HFF-Myc (cell line): ENCODE measurements at places on chromosomes 6 and 20.

DNA sequence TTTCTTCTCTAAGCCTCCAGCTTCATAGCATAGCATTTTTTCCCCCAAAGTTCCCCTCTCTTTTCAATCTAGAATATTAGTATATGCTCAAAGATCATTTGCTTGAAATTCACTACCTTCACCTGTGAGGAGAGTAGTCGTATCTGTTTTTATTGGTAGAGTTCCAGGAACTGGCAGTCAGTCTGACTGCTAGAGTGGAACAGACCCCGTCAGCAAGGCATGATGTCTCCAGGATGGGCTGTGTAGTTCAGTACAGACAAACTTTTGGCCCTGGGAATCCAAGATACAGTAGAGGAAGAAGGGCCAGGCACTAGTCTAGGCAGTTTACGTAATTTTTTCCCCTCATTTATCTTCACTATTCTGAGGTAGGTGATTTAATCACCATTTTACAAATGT is 29.1 kb downstream of the RALY start:
- no peak for DNase-seq

DNA sequence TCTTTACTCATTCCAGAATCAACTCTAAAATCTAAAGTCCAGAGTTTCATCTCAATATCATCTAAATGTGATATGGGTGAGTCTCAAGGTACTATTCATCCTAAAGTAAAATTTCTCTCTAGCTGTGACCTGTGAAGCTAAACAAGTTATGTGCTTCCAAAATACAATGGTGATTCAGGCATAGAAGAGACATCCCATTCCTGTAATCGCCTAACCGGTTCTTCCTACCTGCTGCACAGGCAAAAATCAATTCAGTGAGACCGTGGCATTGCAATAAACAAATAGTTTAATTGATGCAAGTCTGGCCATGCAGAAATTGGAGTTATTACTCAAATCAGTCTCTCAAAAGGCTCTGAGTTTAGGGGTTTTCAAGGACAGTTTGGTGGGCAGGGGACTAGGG is 232.8 kb downstream of the UBE3D start:
- DNase-seq = no peak

DNA sequence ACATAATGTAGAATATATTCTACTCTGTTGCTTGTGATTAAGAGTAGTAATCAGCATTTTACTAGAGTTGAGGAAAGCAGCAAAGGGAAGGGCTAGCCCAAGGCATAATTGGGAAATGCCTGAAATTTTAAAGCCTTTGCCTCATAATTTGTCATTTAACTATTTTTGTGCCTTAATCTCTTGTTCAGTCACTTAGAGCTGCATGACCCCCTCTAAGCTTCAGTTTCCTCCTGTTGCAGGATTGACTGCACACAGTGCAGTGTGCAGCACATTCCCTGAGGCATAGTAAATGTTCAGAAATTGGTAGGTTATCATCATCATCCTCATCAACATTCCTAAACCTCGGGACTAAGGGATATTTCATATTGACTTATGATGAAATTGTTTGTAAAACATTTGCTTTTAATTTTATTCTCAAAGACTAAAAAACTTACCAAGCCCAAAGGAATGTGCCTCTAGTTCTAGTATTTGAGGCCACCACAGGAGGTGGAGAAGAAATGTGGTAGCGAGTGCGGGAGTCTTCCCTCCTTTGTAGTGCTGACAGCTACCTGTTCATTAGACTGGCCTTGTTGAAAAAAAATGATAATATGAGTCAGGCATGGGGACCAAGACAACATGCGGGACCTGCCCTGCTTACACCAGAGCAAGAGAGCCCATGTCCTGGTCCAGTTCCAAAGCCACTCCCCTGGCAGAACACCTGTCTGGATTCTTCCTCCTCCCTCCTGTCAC is 14.8 kb upstream of the TENT5A start:
- no peak for DNase-seq

DNA sequence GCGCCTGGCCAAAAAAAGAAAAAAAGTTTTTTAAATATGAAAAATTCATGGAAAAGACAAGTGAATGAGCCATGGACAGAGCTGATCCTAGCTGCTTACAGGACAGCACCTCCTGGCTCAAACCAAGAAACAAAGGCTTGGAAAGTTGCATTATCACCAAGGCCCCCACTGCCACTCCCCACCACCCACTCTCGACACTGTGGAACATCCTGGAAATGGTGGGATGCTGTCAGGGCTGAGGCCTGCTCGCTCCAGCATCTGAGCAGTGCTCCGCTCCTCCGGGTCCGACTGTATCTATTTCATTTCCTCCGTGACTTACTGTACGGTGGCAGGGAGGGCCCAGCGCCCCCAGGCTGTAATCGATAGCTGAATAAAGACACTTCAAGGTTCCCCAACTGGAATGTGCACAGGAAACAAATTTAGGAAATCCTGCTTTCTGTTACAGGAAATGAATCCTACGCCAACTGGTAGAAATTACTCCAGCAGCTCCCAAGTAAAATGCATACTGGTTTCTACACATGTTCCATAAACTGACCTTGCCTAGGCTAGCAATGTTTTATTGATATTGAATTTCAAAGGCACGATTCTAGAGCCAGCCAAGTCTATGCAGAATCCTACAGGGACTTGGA is 109.5 kb upstream of the NFATC2 start:
- DNase-seq = no peak

- DNase-seq = no peak
Observed at GRCh38 chr6:98118397-98119045, 715.9 kb upstream of the POU3F2 start.

DNA sequence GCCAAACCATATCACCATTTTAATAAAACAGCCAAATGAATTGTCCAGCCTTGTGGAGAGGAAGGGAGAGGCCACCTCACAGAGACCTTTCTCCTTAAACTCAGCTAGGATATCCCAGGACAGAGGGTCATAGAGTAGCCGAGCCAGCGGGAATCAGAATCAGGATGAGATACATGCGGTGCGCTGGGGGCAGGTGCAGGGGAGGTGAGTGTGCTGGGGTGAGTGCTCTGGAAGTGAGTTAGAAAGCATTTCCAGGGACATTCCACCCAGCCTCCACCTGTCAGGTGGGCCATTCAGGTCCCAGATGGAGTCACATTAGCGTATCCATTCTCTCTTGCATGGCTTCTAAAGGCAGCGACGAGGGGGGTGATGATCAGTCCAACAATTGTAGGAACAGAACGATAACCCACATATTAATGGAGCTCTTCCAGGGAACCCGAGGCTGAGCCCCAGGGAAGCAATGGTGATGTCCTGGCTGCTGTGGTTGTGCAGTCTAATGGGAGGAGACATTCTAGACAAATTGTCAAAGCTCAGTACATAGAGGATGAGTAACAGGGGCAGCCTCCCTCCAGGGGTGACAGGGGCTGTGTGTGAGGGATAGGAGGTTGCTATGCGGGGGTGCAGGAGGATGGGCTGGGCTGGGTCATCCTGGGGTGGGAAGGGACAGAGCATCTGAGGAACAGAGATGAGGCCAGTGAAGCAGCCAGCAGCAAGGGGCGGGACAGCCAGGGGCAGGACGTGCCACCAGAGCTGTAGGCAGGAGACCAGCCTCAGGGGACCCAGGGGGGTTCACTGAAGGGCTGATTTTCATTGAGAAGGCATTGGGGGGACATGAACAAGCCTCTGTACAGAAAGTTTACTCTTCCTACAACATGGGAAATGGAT is 88.7 kb upstream of the FRMD1 start:
- DNase-seq = no peak

GRCh38 chr6:160679402-160679769 is 15.3 kb upstream of the LPA start:
- no peak for DNase-seq

DNA sequence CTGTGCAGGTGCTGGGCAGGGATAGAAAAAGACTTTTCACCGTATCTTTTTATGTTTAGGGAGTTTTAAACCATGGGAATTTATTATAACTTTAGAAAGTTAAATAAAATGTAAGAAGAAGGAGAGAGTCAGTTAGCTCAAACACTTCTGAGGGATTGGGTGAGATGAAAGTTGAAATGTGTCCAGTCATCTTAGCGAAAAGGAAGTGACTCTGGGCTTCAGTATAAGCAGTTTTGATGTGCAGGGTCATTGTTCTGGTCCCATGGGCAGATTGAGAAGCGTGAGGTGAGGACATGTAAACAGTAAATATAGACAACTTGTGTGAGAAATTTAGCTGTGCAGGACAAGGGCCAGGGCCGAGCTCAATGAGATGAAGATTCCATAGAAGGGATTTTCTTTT is 66.9 kb downstream of the TOX2 start:
- no peak for DNase-seq

DNA sequence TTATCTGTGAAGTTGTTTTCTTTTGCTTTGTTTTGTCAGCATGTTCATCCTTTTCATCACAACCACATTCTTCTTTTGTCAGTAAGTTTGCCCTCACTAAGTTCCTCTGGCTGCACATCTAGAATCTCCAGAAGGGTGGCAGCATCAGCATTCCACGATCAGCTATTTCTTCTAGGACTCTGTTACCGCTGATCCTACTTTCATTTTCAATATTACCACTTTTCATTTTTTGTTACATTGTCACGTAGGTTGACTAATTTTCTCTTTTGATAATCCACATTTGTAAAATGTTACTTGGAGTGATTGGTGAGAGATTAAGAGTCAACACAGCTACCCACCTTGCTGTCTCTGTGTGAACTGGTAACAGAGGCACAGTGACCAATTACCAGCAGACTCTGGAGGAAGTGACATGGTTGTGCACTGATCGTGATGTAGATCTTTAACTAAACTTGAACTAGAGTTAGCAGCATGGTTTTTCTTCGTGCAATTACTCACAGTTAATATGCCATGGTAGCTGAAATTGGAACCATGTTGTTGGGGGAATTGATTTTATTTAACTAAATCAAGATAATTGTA is 307.9 kb upstream of the SLC35B3 start:
- DNase-seq = no peak

- DNase-seq = no peak
Observed at GRCh38 chr6:29414588-29414987, at the start of gene OR12D1. Gene OR12D1, plus strand, starts transcription at chr6:29414928.

- DNase-seq = no peak
Observed at GRCh38 chr6:166463359-166464067, 80.8 kb upstream of the MPC1 start.

- no peak for DNase-seq
Observed at GRCh38 chr6:109411034-109411433, 28.8 kb upstream of the CD164 start.

GRCh38 chr6:18171871-18172270 is 16.6 kb downstream of the KDM1B start:
- DNase-seq = no peak

- DNase-seq = no peak
Observed at GRCh38 chr20:18195931-18196330, 58.3 kb downstream of the KAT14 start.

DNA sequence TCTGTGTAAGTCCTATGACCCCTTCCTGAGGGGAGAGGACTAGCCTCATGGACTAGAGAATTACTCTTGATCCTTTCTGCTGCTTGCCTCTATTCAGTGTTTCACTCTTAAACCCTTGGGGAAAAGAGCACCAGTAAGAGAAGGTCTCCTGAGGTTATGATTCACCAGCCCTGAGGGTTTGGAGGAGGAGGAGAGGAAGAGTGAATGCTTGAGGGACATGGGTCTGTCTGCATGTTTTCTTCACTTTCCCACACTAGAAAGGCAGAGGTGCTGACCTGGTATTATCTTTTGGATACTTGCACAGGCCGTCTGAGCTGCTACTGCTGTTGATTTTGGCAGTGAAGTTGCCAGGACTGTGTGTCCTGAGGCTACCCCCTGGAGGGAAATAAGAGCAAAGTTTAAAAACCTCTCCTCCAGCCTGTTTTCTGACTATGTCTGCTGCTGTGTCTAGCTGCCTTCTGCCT is 78.3 kb downstream of the CD109 start:
- peak; percentile 40 for DNase-seq

DNA sequence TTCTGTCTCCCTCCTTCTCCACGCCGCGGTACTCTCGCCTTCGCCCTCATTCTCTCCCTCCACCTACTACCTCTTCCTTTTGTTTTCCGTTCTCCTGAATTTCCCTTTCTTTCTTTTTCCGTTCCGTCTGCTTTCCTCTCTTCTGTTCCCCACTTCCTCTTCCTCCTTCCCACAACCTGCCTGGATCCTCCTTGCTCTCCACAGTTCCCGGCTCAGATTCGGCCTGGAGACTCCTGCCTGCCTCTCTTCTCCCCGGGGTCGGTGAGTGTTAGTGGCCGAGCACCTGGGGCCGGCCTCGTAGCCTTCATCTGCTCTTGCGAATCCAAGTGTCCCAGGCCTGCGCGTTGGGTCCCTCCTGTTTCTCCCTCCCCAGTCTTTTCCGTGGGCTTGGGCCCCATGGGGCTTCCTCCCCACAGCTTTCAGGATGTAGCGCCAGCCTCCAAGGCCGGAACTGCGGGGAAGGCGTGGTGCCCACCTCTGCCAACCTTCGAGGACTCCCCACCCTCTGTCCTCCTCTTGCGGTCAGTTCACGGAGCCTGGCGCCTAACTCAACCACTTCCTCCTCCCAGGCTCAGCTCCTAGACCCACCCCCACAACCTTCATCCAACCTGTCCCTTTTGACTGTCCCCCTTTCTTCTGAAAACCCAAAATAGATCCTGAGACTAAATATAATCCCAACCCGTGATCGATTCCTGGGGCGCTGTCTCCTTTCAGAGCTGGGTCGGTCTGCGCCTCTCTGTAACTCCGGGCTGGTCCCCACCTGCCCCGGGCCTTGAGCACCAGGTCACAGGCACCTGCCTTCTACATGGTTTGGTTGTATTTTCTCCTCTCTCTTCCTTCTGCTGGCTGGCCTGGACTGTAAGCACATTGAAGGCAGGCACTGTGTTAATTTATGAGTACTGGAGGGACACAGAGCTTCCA is 6.8 kb downstream of the NRN1 start:
- no peak for DNase-seq

DNA sequence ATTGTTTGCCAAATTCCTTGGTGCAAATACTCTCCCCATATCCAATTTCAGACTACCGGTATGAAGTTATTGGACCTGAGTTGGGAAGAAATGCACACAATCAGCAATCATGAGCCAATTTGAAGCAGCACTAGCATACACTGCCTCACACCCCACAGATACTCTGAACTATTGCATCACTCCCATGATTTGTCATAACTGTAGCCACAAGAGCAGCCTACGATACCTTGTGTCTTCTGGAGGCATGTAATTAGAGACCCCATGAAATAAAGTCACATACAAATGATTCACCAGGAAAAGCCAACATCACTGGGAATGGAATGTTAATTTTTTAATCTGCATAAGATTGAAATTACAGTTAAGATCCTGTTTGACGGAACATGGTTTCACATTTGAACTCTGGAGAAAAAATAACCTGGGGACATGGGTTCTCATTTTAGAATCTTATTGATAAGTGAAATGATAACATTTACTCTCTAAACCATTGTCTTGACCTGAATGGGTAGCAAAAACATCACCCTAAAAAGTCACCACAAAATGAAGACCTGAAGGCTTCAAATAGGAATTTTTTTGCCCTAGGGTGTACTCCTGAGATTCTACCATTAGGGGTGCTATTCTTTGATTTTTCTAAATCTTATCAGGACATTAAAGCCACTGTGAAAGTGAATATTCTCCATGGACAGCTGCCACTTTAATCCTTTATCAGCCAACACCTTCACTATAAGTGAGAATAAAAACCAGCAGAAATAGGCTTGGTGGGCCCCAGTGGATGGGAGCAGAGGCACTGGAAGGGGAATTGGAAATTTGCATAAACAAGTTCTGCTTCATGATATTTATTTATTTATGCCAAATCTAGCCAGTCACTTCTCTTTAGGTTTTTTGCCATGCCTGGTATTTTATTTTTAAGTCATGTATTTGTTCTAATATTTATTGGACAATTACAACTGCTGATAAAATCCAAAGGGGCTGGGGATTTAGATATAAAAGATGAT is 34.5 kb upstream of the HBS1L start:
- DNase-seq = peak; percentile 10

- no peak for DNase-seq
Observed at GRCh38 chr6:6721606-6722005, 133.1 kb downstream of the LY86 start.
